NCI-H1694 (cell line): ENCODE measurements at places on chromosomes 2 and 18.

DNA sequence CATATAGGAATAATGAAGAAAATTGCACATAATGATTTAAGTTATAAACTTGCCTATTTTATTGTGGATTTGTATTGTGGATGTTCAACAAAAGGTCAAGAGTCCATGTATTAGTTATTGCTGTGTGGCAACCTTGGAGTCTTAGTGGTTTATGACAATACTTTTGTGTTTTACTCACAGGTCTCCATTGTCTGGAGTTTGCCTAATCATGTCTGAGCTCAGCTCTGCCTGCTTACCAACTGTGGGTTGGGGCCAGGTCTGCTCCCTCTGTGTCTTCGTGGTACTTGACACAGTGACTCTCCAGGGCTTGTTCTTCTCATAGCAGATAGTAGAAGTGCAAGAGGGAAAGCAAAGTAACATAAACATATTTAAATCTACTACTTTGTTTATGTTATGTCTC, 382.5 kb downstream of the CBLN2 start:
- DNase-seq, result no peak

- no peak for DNase-seq
Observed at GRCh38 chr2:219547621-219548020, 3.8 kb downstream of the TMEM198 start.

- DNase-seq, result no peak
Observed at GRCh38 chr18:8065284-8065683, 498.2 kb downstream of the PTPRM start.

DNA sequence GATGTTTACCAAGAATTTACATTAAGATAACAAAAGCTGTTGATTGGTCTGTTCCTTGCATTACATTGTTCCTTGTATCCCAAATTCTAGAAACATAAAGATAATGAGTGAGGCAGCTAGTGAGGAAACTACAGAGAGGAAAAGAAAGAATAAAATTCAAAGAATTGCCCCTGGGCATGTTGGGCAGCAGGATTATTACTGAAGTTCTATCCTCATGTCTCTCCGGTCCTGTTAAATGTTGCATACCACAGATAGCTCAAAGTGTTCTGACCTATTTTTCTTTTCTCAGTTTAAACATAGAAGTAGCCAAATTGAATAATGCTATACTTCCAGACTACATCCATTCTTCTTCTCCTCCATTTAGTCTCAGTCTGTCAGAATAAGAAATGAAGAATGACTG, 58.2 kb upstream of the DYNC1I2 start:
- DNase-seq, result no peak

GRCh38 chr18:78242254-78242643, 737.4 kb upstream of the SALL3 start:
- DNase-seq, result no peak

GRCh38 chr2:145036421-145037011, 516.6 kb upstream of the ZEB2 start:
- no peak for DNase-seq

DNA sequence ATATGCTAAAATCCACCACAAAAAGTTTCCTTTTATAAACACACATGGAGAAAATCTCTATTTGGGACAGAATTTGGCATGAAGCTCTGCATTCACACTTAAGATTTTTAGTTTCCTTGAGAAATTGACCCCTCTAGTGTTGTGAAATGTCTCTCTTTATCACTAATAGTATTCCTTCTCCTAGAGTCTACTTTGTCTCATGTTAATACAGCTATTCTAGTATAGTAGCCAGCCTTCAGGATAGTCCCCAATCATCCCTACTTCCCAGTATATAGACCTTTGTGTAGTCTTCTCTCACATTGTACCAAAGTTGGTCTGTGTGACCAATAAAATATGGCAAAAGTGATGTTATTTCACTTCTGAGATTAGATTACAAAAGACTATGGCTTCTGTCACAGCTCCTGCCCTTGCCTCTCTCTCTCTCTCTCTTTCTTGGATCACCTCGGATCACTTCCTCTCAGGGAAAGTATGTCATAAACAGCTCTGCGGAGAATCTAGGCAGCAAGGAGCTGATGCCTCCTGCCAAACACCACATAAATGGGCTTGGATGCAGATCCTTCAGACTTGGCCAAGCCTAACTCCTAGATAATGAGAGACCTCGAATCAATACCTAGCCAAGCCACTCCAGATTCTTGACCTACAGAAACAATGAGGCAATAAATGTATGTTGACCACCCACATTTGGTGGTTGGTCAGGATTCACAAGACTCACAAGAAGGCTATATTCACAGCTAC, 59.7 kb upstream of the NABP1 start:
- DNase-seq, result no peak

- no peak for DNase-seq
Observed at GRCh38 chr2:170464268-170464667, 250.9 kb upstream of the SP5 start.

DNA sequence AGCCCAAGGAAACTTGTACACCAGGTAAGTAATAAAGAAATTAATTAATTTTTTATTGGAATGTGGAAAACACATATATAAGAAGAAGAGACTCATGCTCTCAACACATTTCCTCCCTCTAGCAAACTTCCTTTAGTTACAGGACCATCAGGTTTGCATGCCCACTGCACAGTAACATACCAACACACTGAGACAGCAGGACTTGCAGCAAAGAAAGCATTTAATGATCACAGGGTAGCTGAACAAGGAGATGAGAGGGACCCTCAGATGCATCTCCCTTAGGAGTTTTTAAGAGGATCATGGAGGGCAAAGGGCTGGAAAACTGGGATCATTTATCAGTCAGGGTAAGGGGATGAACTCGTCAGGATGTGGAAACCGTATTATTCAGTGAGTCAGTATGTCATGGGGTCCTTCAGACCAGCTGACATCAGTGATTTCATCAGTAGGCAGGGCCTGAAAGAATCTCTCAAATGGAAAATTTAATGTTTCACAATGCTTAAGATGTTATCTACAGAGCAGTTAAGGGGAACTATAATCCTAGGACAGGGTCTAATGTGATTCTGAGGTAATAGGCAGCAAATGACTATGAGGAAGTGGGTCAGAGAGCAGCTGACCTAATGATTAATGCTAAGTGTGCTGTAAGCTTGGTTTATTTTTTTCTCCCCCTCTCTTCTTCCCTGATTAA, 193.8 kb upstream of the RND3 start:
- DNase-seq, result no peak

- no peak for DNase-seq
Observed at GRCh38 chr2:134405611-134406081, 151.8 kb downstream of the MGAT5 start.

DNA sequence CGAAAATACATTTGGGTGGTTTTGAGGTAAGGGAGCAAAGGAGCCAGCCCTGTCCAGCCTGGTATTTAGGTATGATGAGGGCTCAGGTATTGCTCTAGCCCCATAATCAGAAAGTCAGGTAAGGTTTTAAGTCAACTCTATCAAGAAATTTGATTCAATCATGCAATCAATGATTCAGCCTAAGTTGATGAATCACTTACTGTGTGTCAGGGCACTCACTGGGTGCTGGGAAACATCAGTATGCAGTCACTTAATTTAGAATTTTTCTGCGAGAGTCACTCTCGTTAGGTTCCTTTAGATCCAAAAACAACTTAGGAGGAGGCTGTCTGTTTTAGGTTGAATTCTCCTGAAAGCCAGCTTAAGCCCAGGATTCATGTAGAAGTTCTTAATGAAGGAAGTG, 17.7 kb upstream of the SERPINB2 start:
- DNase-seq, result no peak

DNA sequence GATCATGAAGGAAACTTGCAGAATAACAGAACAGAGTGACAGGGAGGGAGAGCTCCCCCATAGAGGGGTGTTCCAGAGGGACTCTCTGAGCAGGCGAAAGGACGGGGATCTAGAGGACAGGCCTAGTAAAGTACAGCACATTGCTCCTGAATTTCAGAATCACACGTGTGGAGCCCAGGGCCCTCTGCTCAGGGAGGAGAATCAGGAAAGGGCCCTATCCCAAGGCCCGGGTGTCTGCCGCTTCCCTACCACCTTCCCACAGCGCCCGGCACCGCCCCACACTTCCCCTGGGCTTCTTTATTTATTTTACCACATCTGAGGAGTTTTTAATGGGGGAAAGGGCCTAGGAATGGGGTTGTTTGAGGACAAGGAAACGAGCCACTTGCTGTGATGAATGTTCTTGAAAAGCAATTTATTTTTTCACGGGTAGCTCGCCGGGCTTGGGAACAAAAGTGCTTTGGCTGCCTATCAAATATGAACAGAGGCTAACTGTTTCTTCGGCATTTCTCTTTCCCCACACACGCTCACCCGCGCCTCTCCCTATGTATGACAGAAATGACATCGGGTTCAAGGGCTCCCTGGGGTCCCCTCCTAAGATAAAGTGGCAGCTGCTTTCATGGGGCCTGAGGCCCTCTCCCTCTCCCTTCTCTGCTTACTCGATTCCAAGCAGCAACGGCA, 79.3 kb upstream of the GLI2 start:
- DNase-seq, result no peak

GRCh38 chr18:46398625-46399024, 258.4 kb downstream of the LOXHD1 start:
- no peak for DNase-seq

- no peak for DNase-seq
Observed at GRCh38 chr2:121049131-121049530, 235.9 kb downstream of the TFCP2L1 start.

DNA sequence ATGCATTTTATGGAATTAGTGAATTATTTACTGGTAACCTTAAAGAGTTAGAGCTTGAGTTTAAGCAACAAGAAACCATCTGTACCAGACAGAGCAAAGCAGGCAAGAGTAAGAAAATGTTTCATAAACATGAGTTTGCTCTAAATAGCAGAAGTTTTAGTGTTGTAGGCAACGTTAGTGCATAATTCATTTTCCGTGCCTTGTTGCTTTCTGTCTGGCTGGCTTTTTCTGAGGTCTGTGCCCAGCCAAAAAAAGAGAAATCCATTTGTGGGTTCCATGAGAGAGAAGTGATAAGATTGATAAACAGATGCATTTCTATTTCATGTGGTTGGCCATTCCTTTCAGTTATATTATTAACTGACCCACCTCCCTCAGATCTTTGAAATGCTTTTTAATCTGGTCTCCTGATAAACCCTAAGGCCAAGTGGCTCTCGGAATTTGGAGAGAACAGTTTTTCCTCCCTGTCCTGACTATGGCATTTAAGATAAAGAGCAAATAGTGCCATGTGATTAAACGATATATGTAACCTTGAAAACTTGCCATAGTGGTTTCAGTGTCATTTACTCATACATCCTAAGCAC, 139.5 kb upstream of the LMAN1 start:
- no peak for DNase-seq

DNA sequence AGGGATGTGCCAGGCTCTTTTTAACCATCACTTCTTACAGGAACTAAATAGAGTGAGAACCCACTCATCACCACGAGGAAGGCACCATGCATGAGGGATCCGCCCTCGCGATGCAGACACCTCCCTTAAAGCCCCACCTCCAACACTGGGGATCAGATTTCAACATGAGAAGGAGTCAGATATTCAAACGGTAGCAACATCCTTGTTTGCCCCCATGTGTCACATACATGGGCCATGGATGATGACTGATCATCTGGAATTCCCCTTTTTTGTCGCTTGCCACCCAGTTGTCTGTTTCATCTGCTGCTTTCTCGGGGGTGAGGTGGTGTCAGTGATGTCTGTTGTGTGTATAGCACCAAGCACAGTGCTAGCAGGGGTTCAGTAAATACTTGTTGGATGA, 57.9 kb downstream of the NCK2 start:
- no peak for DNase-seq

GRCh38 chr2:54649633-54650032, 73.8 kb upstream of the EML6 start:
- no peak for DNase-seq

DNA sequence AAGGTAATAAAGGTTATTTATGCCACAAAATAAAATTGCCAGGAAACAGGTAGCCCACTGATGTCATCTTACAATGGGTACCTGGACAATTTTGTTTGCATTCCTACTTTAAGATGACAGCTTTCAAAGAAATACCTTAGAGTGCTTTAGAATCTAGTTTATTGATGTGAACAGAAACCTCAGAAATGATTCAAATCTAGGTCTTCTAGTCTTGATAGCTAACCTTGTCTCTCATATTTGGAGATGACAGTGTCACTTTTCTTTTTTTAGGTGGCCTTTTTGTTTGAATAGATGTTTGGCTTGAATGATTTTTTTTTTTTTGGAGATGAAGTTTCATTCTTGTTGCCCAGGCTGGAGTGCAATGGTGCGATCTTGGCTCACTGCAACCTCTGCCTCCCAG, 69.1 kb downstream of the PIK3C3 start:
- DNase-seq, result no peak

DNA sequence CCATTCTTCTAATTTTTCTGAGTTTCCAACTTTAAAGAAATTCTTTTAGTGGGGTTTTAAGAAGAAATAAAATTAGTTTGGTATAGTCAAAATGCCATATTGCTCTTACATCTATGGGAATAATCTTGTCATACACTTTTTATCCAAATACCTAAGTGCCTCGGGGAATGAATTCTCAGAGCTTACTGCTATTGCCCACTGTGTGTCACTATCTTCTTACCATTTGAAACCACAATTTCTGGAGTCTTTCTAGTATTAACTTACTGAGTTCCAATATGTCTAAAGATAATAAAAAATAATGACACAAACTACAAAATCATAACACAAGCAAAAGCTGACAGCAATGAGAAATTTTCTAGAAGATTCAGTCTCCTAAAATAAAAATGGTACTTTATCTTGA, 23.7 kb upstream of the DNAH6 start:
- DNase-seq, result no peak

- no peak for DNase-seq
Observed at GRCh38 chr18:59929621-59930295, 30.0 kb downstream of the PMAIP1 start.

DNA sequence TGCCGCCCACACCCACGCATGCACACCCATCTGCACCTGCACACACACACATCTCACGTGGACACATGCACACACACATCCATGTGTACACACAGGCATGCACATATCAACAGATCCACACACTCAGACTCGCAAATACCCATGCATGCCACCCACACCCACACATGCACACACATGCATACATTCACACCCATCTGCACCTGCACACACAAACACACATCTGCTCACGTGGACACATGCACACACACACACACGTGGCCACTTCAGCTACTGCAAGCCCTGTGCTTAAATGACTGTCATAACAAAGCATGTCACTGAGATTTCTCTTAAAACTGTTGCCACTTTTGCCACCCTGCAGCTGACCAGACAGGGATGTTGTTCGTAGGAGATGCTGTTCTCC, 186.6 kb downstream of the SNTG2 start:
- no peak for DNase-seq

GRCh38 chr2:151043484-151043883, 218.2 kb downstream of the RBM43 start:
- DNase-seq, result no peak

GRCh38 chr2:120939595-120940318, 204.1 kb downstream of the GLI2 start:
- DNase-seq, result no peak

GRCh38 chr2:160205505-160205904, 5.4 kb upstream of the ITGB6 start:
- no peak for DNase-seq
